ENCODE measurements at places on chromosomes 13 and 19.

GRCh38 chr13:28346154-28346553 lies 148.8 kb downstream of the FLT1 start:
- DNase-seq = no peak

- DNase-seq = peak; percentile 39
Observed at GRCh38 chr19:49017666-49018351, 918 bp upstream of the LHB start.

DNA sequence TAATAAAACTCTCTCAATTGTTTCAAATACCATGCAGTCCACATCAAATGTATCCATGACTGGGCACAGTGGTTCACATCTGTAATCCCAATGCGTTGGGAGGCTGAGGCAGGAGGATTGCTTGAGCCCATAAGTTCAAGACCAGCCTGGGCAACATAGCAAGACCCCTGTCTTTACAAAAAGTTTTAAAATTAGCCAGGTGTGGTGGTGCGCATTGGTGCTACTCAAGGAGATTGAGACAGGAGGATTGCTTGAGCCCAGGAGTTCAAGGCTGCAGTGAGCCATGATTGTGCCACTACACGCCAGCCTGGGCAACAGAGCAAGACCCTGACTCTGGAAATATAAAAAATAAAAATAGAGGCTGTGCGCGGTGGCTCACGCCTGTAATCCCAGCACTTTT lies 5.0 kb downstream of the CLIP3 start:
- no peak for DNase-seq

DNA sequence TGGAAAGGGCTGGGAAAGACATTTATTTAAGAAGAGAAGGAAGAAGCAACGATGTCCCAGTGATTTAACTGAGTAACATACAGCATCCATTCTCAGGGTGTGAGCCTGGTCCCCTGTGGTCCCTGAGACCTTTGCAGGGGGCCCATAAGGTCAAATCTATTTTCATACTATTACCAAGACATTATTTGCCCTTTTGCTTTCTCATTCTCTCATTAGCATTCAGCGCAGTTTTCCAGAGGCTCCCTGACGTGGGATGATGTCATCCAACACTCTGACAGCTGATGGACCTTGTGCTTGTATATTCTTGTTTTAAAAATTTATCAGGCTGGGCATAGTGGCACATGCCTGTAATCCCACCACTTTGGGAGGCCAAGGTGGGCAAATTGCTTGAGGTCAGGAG lies 18.3 kb upstream of the HNRNPUL1 start:
- no peak for DNase-seq

GRCh38 chr13:55653497-55653896 lies 1487.2 kb upstream of the PRR20A start:
- no peak for DNase-seq

GRCh38 chr13:113835461-113836270 lies 28.2 kb downstream of the GAS6 start:
- DNase-seq = no peak

DNA sequence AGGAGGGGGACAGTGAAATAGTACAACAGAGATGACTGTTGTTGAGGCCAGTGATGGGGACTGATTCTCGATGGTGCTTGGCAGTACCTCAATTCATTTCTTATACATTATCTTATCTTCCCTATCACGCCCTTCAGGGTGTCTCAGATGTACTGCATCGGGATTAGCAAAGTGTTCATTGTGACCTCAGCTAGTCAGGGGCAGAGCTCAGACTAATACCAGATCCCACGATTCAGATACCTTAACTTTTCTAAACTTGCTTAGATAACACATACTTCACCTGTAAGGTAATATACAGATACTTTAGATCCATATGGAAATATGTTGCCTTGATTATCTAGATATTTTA lies 720.6 kb downstream of the EFNB2 start:
- DNase-seq = no peak

GRCh38 chr19:18629166-18630088 lies 7.4 kb upstream of the KLHL26 start:
- no peak for DNase-seq

- no peak for DNase-seq
Observed at GRCh38 chr13:39226359-39226758, 188.1 kb downstream of the NHLRC3 start.

DNA sequence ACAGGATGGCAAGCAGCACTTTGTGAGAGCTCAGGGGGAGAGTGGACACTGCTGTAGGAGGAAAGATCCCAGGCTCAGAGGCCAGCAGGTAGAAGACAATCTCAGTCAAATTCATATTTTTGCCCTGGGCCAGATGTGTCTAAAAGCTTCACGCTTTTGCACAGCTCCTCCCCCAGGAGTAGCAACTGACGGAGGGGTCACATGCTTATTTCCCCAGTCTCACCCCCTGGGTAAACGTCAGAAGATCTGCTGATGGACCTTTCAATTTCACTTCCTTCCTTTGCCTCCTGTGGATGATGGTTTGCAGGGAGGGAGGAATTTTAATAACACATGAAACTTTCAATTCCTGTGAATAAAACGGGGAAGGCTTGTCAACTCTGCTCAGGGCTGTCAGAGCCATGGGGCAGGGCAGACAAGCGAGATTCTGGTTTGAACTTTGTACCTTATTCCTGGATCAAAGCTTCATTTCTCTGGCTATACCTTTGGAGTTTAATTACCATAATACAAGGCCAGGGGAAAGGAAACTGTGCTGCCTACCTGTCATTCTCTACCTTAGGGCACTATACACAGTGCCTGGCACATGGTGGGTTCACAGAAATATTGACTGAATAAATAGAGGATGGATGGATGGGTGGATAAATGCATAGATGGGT lies 41.0 kb downstream of the POU4F1 start:
- DNase-seq = no peak

- DNase-seq = no peak
Observed at GRCh38 chr13:67136157-67136556, 94.0 kb downstream of the PCDH9 start.

- no peak for DNase-seq
Observed at GRCh38 chr19:11405846-11406643, 13.1 kb downstream of the RGL3 start.

DNA sequence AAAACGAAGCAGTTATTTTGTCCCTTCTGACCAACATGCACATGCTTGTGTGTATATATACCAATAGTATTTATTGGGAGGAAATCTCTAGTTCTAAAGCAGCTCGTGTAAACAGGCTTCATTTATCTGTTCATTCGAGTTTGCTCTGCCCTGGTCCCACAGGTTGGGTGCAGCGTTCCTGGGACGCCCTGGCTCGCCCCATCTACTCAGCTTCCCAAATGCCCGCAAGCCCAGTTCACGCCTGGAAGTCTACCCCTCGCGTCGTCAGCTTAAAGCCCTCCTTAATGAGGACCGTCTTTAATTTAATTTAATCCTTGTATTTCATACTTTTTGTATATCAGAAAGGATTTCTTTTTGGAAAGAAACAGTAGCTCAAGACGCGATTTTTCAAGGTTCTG lies 604 bp downstream of the THSD1 start:
- DNase-seq = no peak

- no peak for DNase-seq
Observed at GRCh38 chr19:35266520-35267352, 2.0 kb upstream of the USF2 start.

DNA sequence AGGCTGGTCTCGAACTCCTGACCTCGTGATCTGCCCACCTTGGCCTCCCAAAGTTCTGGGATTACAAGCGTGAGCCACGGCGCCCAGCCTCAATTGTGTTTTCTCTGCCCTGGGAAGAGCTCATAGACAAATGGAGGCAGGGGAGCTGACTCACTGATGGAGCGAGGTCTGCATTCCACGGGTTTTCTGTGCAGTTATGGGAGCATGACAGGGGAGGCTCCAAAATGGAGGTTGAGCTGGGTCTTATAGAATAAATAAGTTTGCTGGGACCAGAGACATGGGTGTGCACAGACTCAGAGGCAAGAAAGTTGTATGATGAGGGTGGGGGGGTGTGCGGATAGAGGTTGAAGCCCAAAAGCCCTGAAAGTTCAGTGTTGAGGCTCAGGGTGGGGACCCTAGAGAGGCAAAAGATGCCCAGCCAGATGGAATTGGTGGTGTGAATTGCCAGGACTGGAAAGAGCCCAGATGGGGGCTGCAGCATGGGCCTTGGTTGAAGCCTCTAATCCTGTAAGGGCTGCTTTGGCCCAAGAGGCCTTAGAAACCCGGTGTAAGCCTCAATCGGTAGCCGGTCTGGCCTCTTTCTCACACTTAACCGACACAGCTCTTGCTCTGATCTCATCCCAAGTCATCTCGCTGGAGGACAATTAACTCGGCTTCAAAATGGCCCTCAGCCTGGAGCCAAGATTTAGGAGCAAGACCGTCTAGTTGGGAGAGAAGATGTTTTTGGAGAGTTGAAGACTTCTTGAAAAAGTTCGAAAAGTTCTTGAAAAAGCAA lies 1.9 kb downstream of the TPM4 start:
- DNase-seq = no peak

- DNase-seq = no peak
Observed at GRCh38 chr13:114097212-114097892, 35.1 kb downstream of the RASA3 start.

DNA sequence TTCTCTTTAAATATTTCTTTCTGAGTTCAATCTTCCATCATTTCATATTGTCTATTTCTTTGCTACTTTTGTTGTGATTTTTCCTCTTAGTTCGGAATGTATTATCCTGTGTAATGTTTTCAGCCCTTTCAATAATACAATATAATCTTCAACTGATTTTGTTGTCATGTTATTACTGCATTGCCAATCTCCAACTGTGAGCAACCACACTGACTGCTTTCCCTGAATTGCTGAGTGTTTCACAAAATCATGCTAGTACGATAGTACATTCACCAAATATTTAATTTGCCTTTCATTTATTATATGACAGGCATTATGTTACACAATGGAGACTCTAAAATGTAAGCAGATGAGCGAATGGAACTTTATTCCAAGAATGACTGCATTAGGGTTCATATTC lies 744.3 kb upstream of the ATXN8OS start:
- no peak for DNase-seq

DNA sequence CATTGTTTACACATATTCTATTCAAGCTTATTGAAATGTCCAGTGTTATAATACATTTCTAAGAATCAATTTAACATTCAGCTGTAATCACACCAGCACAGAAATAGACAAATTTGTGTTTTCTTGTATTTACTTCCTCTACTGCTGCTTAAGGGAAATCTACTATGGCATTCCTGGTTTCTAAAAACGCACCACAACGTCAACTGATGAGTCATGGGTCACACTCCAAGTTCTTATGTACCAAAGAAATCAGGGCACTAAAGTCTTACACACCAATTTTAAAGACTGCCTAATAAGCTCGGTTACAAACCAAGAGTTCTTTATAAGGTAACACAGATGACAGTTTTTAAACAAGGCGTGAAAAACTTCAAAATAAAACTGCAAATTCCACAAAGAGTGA lies 13.2 kb downstream of the LNX2 start:
- DNase-seq = no peak

GRCh38 chr13:21901336-21901735 lies 230.5 kb downstream of the FGF9 start:
- no peak for DNase-seq

- DNase-seq = no peak
Observed at GRCh38 chr19:18419699-18420460, 682 bp downstream of the SSBP4 start.

DNA sequence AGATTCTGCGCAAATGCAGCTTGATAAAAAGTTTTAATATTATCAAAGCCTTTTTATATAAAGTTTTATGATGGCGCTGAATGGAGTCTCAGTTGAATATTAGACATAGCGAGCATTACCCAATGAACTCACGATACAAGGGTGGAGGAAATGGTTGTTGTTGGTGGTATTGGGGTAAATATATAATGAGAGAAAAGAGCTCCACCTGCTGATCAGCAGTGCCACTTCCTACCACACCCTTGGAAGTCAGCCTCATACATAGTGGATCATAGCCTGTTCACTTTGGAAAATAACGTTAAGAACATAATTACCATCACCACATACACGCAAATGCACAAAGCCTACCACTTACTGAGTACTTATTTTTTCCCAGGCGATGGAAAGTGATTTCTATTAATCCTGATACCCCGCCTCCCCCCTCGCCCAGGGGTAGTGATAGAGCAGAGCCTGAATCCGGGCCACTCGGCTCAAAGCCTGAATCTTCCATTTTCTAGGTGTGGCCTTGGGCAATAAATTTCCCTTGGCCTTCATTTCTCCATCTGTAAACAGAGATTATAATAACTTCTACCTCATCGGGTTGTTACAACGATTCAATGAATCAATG lies 358.3 kb downstream of the KLF5 start:
- DNase-seq = no peak

GRCh38 chr19:10920288-10920655 lies 8.2 kb downstream of the YIPF2 start:
- no peak for DNase-seq

DNA sequence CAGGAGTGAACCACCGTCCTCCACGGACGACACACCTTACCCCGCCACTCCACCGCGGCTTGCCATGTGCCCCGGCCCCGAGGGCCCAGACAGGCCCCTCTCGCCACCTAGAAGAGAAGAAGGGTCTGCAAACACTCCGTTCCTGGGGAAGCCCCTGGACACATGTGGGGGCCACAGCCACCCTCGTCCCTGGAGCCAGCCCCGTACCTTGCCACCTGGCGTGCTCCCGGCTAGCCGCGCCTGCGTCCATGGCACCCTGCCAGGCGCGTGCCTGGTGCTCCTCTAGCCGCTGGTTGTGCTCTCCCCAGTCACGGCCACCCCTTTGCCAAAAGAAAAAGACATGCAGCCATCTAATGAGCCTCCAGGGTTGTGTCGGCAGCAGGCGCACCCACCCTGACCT lies 19.9 kb upstream of the TINCR start:
- DNase-seq = no peak

GRCh38 chr19:10132905-10133304 lies 13.2 kb upstream of the EIF3G start:
- no peak for DNase-seq

GRCh38 chr13:40476175-40476958 lies 190.1 kb downstream of the FOXO1 start:
- no peak for DNase-seq

- DNase-seq = no peak
Observed at GRCh38 chr13:66681403-66681802, 548.7 kb downstream of the PCDH9 start.

- peak; percentile 32 for DNase-seq
Observed at GRCh38 chr13:98466634-98467236, 110.2 kb downstream of the STK24 start.

GRCh38 chr13:46173656-46174055 lies 8.3 kb downstream of the LCP1 start:
- DNase-seq = no peak

GRCh38 chr13:40215311-40215710 lies 451.1 kb downstream of the FOXO1 start:
- no peak for DNase-seq

DNA sequence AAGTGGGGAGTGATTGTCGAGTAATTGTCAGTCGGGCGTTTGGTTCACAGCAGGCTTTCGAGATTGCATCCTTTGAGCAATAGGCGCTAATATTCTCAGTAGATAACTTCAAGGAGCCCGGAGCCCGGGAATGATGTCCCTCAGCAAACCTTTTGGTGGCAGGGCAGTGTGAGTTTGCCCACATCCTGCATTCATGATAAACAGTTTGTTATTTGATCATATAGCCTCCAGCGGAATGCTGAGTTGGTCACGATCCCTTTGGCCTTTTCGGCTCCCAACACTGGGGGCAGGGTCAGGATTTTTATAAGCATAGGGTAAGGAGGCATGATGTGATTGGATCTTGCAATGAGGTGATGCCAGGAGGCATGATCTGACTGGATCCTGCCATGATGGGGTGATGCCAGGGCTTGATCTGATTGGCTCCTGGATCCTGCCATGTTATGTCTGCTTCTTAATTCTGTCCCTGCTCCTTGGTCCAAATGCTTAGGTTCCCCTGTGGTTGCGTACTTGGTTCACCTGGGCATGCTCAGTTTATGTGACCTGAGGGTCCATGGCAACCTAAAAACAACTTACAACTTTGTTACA lies 38.2 kb upstream of the IGSF23 start:
- no peak for DNase-seq

Measured in activated CD4-positive, alpha-beta T cell treated with anti-CD3 and anti-CD28 coated beads for 24 hours (primary cell).